Stimulated activated CD8-positive, alpha-beta memory T cell treated with anti-CD3 and anti-CD28 coated beads, Interleukin-12 subunit alpha, Interleukin-12 subunit beta, amount 100 ng/mL, for 4 hours (primary cell): ENCODE measurements at places on chromosomes 6 and 20.

GRCh38 chr6:35737413-35738211 lies 780 bp downstream of the ARMC12 start:
- no peak for DNase-seq

- DNase-seq: no peak
Measured at GRCh38 chr6:90469906-90470305, 117.0 kb downstream of the MAP3K7 start.

DNA sequence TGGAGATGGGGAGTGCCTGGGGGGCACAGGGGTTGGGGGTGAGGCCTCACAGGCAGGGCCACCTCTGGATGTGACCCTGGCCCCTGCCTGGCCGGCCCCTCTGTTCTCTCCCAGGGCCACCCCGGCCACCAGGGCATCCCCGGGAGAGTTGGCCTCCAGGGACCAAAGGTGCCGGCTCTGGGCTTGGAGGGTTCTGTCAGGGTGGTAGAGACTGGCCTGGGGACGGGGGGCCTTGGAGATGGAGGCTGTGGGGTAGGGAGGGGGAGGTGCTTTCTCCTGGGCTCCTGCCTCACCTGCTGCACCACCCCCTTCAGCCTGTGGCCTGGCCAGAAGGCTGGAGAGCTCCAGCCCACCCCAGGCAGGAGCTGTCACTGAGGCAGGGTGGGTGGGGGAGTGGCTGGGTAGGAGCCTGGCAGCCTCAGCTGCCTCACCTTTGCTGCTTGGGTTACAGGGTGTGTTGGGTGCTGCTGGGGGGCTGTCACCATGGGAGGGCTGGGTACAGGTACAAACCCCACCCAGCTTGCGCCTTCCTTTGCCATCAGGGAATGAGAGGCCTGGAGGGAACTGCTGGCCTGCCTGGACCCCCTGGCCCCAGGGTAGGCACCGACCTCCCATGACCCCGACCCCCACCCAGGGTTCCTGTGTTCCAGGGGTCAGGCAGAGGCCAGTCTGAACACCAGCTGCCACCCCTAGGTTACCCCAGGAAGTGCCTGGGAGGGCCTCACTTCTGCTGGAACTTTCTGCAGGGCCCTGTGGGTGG lies 32.7 kb downstream of the COL20A1 start:
- DNase-seq: no peak

DNA sequence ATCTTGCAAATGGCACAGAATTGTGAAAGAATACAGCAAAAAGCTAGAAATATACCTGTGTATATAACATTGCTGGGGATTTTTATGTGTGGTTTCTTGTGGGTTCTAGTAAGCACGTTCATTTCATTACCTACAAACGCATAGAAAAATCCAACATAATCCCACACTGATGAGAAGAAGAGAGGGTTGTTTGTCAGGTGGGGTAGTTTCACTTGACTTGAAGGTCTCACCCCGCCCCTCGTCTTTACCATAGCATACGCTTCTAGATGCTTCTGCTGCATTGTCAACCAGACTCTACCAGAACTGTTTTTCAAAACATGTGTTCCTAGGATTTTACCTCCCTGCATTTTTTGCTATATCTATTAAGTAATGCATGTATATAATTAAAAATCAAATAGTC lies 284.1 kb upstream of the TAB2 start:
- DNase-seq: no peak

DNA sequence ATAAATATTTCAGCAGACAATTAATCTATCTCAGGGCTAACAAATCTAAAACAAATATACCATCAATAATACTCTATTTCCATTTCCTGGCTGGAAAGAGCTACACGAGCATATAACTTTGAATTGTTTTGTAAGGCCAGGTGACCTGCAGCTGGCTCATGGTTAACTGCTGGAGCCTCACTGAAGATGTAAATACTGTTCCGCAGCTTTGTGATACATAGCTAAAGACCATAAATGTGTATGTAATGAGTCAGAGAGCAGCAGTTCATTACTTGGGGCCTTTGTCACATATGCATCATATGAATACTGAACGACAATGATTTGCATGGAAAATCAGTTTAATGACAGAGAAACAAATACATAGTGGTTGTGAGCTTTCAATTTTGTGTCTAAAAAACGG lies 109.4 kb upstream of the CCN2 start:
- no peak for DNase-seq

DNA sequence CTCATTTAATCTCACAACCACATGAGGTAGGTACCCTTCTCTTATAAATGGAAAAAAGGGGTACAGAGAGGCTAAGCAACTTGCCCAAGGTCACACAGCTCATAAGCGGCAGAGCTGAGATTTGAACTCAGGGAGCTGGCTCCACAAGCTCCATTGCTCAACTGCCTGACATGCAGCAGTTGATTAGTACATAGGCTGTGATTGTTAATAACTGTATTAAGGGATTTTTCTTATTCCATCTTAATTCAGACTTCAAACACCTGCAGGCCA lies 6.6 kb downstream of the CCN5 start:
- no peak for DNase-seq

DNA sequence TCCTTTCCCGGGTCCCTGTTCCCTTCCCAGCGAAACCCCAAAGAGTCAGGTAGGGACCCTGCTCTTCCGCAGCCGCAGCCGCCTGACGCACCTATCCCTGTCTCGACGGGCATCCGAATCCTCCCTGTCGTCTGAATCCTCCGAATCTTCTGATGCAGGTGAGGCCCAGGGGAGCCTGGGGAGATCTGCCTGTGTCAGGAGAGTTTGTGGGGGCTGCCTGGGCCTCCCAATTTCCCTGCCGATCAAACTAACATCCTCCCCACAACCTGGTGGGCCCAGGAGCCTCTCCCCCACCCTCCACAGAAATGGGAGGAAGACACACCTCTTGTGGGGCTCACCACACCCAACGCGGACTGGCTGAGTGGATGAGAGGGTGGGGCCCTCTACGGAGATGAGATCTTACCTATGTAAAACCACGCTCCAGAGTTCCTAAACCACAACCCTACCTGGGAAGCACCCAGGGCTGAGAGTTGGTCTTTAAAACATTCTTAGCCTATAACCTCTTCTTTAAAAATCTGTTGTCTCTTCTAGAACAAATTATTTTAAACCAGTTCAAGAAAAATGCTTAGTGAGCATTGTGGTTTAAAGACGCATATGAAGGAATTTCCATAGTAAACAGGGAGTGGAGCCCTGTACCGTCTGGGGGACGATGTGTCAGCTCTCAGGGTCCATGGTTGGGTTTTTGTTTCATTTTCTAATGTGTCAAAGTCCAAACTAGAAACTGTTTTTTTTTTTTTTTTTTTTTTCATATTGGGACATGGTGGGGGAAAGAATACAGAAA lies 1.7 kb downstream of the CDC25B start:
- no peak for DNase-seq

GRCh38 chr20:49361862-49362660 lies 84.2 kb upstream of the ZNFX1 start:
- DNase-seq: no peak

- DNase-seq: peak; percentile 18
Measured at GRCh38 chr6:16964553-16965499, 137.0 kb upstream of the STMND1 start.

- no peak for DNase-seq
Measured at GRCh38 chr20:9036593-9036992, 32.3 kb upstream of the PLCB4 start.

DNA sequence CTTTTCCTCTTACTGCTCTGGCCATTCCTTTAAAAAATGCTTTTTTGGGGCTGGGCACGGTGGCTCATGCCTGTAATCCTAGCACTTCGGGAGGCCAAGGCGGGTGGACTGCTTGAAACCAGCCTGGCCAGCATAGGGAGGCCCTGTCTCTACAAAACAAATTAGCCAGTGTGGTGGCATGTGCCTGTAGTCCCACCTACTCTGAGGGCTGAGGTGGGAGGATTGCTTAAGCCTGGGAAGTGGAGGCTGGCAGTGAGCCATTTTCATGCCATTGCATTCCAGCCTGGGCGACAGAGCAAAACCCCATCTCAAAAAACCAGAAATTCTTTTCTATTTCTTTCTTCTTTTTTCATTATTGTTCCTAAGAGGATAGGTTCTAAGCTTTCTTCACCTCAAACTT lies 36.9 kb upstream of the RNF144B start:
- no peak for DNase-seq

DNA sequence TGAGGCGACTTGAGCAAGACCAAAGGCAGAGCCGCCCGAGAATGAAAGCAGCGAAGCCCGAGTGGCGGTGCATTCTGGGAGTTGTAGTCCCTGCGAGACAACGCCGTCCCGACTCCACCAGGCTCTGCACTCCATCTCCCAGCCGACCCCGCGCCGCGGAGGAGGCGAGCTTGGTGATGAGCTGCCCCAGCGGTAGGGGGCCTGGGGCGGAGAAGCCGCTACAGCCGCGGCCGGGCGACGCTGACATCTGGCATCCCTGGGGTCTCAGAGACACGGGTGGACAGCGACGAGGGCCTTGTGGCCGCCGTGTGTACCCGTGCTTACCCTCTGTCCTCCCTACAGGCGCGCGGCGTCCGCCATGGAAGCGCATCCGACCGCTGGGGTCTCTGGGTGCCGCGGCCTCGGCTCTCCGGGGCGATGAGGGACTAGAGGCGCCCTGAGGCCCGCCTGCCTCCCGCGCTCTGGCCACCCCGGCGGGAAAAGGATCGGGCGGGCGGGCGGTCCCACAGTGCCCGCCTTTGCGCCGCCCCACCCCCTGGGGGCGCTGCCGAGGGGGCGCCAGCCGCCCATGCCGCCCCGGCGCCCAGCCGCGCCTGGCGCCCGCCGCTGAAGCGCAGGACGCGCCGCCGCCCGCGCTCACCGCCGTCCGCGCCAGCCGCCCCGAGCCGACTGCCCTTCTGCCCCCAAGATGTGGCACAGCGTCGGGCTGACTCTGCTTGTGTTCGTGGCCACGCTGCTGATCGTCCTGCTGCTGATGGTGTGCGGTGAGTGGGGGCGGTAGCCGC lies at the start of gene SMIM13:
Gene SMIM13, plus strand, starts transcription at position 209 of the 785 bp plus-strand sequence. Its CDS starts 480 bp downstream, at position 689.
- DNase-seq: peak; percentile 89

GRCh38 chr6:87393026-87393622 lies 14.6 kb upstream of the CFAP206 start:
- no peak for DNase-seq

GRCh38 chr6:8958894-8959511 lies 523.7 kb upstream of the SLC35B3 start:
- no peak for DNase-seq

DNA sequence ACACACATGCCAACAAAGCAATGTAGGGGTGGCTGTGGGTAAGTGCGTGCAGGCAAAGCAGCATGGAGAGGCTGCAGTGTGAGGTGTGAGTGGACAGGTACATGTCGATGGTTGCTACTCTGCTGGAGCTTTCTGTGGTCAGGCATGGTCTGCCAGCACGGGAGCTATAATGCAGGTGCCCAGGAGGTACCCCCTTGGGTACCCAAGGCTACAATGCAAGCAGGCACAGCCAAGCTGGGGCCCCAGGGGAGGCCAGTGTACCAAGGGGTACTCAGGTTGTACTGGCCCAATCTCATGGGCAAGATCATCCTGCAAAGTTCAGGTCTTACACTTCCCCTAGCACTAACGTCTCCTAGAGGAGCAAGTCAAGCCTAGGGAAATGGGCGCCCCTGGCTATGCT lies 58.4 kb upstream of the IRAK1BP1 start:
- DNase-seq: no peak

- no peak for DNase-seq
Measured at GRCh38 chr6:23154159-23154558, 584.8 kb downstream of the HDGFL1 start.

- no peak for DNase-seq
Measured at GRCh38 chr6:92376691-92377090, 1042.7 kb downstream of the EPHA7 start.

- DNase-seq: no peak
Measured at GRCh38 chr6:4736371-4736873, 39.8 kb upstream of the CDYL start.

DNA sequence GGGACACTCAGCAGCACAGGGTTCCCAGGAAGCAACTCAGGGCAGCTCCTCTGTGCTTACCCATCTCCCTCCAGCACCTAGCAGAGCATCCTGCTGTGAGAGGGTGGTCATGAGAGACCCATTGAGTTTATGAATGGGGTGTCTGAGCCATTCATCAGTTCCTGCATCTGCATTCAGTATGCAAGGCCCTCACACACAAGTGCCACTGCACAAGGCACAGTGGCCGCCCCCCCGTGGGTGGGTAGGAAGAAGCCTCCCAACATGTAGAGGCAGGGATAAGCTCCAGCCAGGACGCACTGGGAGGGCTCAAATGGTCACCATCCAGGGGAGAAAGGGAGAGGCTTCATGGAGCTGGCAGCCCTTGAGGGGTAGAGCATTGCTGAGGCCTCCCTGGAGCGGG lies 43.0 kb downstream of the FOXP4 start:
- DNase-seq: no peak

GRCh38 chr6:11380549-11380948 lies 148.1 kb upstream of the NEDD9 start:
- DNase-seq: no peak

DNA sequence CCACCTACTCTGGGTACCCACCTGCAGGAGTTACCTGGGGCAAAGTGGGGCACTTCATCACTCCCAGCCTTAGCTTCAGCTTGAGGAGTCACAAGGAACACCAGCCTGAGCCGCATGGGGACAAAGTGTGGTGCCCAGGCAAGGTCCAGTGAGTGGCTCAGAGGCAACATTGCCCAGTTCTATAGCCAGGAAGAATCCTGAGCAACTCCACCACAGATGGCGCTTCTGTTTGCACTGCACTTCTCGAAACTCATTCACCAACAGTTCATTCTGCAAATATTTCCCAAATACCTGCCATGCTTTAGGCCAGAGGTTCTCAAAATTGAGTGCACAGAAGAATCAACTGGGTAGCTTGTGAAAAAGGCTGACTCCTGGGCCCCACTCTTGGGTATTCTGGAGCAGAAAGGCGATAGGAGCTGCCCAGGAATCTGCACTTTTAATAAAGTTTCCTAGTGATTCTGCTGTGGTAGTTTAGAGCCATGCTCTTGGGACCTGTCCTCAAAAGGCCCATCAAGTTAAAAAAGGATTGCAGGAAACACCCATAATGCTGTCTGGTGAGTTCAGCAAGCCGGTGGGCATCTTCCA lies 83.1 kb downstream of the VEGFA start:
- DNase-seq: no peak

GRCh38 chr6:85403331-85404015 lies 46.4 kb upstream of the NT5E start:
- DNase-seq: no peak

DNA sequence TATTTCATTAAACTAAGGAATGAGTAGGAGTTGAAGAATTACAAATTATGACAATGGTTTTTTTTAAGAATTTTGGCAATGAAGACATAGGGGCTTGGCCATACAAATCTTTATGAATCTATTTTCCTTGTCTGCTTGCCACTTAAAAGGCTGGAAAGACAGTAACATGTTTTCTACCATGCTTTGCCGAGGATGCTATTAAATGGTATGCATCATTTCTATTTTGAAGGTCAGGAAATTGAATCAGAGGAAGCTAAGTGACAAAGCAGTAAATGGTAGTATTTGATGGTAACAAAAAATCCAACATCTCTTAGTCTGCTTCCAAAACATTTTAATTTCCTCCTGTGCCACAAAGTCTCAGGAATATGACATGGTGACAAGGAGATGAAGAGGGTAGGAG lies 287.2 kb downstream of the RFPL4B start:
- no peak for DNase-seq

- no peak for DNase-seq
Measured at GRCh38 chr6:80343511-80343910, 237.0 kb downstream of the BCKDHB start.
